ENCODE measurements at places on chromosomes 2 and 18.

- DNase-seq: no peak
Observed at GRCh38 chr2:55141572-55142413, 90.3 kb downstream of the CLHC1 start.

GRCh38 chr2:217947383-217948350 lies 55.1 kb downstream of the TNS1 start:
- DNase-seq: no peak

- DNase-seq: peak; percentile 40
Observed at GRCh38 chr2:200810252-200810997, 1.3 kb upstream of the BZW1 start.

GRCh38 chr2:160224507-160224906 lies 24.4 kb upstream of the ITGB6 start:
- no peak for DNase-seq

- no peak for DNase-seq
Observed at GRCh38 chr2:167697948-167698347, 549.4 kb downstream of the STK39 start.

DNA sequence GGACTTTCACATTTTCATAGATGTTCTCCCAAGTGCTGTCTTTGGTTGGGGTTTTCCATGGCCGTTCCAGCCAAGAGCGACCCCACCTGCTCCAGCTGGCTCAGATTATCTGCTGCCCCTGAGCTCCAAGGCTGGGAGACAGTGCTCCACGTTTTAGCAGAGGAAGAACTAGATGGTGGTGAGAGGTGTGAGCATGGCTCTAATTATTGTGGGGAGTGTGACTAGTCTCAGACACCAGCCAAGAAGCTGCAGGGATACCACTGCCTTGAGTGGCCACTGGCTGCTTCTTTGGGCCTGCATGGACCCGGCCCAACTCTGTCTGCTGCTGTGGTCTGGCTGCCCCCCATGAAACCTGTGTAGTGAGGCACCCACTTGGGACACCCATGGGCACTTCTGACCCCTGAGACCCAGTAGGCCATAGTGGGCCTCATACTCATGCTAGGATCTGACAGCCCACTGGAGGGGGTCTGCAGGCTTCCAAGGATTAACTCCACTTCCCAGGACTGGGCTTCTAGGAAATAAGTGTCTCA lies 2.8 kb upstream of the NCL start:
- DNase-seq: no peak

GRCh38 chr2:6493266-6493665 lies 372.4 kb downstream of the CMPK2 start:
- no peak for DNase-seq

DNA sequence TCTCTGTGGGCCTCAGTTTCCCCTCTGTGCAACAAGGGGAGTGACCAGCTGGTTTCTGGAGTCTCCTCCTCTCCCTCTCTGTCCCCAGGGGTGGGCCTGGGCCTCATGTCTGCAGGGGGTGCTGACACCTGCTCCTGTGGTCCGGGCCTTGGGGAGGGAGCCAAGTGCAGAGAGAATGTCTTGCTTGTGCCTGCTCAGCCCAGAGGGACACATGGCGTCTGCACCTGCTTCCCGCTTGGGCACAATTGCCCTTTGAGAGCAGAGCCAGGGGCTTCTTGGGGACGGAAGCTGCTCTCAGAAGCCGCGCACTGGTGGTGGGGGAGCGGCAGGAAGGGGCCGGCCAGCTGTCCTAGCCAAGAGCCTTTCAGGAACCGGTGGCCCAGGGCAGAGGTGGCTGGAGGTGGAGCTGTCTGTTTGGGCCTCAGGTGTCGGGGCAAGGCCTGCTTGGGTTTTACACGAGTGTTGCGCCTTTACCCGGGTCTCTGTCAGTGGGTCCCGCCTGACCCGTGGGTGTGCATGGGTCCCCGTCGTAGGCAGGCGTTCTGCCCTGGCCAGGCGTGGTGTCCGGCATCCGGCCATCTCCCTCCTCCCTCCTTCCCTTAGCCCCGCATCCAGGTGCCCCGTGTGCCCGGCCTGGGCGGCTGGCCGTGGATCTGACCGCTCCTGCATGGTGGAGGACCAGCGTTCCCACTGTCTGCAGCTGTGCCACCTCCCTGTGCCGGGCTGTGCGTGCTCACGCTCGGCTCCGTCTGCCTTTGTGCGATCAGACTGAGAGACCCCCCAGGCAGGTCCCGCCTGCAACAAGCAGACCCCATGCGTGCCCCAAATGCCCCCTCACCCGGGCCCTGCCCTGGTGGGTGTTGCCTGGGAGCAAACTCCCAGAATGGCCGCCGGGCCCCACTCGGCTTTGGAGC lies 4.0 kb downstream of the NEU4 start:
- DNase-seq: no peak

DNA sequence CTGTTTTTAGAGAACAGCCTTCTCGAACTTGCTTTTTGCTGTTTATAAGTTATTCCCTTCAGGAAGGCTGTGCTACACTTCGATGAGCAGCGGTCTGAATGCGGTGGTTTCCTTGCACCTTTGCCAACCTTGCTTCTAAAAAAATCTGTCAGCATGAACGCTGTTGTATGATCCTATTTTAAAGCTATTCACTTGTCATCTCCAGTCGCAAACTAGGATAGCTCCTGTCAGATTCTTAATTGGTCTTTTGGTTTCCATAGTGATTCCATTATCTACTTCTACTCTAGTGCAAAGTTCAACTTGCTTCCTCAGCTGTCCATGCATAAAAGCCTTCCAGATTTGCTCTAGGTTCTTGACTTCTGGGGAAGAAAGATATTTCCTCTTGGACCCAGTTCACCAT lies 76.3 kb upstream of the GALNT3 start:
- DNase-seq: no peak

DNA sequence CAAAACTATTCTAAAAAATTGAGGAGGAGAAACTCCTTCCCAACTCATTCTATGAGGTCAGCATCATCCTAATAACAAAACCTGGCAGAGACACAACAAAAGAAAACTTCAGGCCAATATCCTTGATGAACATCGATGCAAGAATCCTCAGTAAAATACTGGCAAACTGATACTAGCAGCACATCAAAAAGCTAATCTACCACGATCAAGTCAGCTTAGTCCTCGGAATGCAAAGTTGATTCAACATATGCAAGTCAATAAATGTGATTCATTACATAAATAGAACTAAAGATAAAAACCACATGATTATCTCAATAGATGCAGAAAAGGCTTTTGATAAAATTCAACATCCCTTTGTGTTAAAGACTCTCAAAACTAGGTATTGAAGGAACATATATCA lies 63.1 kb downstream of the EHBP1 start:
- no peak for DNase-seq

DNA sequence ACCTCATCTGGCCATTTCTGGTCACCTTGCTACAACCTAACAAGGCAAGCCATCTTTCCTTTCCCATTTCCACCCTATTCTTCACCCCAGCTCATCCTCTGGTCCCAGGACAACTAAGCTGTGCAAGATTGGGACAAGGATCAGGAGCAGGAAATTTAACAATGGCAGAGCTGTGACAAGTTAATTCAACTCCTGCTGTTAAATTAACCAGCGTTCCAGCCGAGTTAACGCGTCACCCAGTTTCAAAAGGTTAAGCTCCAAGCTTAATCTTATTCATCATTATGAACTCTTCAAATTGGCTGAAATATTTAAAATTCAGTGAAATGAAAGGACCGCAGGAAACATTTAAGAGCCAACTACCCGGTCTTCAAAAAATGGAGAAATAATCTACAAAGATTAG lies 231.9 kb downstream of the GRB14 start:
- no peak for DNase-seq

DNA sequence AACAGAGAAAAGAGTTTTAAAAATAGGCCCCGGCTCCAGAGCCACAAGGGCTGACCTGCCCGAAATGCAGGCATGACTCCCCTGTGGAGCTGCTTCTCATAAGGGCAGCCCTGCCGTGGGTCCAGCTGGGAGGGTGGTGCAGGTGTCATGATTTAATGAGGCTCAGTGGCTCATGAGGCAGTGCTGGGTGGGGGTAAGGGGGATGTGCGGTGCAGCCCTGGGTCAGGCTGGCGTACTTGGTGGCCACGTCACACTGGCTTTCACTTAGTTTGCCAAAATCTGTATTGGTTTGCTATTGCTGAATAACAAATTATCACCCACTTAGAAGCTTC lies 33.6 kb downstream of the HJURP start:
- DNase-seq: no peak

GRCh38 chr18:25126751-25127150 lies 225.2 kb downstream of the ZNF521 start:
- no peak for DNase-seq

GRCh38 chr2:9824956-9825720 lies 18.1 kb upstream of the TAF1B start:
- no peak for DNase-seq

DNA sequence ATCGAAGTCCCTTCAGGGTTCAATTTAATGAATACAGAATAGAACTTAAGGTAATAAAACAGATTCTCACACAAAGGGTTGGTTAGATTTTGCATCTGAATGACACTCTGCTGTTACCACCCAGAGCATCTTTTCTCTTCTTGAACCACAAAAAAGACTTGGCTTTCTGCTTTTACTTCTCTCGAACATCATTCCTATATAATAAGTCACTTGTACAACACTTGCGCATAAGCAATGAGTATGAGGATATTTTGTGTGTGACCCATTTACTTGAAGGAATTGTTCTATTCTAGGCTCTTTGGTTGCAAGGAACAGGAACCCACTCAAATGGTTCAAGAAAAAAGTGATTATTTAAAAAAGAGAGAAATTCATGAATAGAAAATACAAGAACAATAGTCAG lies 126.2 kb downstream of the NUP35 start:
- DNase-seq: no peak

Measured in colonic mucosa (tissue), 4 donors.